CD4-positive, alpha-beta T cell treated with Interleukin-17A for 4 hours (primary cell): ENCODE measurements at places on chromosomes 2 and 18.

GRCh38 chr2:27264253-27264752 is 1.5 kb upstream of the SLC30A3 start:
- DNase-seq, result peak; percentile 19

DNA sequence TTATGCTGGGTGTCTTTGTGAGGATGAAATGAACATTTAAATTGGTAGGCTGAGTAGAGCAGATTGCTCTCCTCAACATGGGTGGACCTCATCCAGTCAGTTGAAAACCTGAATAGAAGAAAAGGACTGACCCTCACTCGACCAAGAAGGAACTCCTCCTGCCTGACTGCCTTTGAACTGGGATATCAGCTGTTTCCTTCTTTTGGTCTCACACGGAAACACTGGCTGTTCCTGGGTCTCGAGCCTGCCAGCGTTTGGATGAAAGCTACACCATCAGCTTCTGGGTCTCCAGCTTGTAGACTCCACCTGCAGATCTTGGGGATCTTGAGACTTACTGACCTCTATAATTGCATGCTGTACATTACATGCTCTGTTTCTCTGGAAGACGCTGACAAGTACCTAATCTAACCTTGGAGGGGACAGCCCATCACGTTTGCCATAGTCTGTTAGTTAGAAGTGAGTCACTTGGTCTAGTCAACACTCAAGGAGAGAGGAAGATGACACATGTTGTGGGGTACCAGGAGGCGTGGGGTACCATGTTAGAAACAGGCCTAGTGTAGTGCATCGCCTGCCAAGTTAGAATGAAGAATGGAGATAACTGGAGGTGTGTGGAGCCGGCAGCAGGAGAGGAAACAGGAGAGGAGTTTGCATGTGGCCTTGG is 267.0 kb downstream of the MREG start:
- no peak for DNase-seq

DNA sequence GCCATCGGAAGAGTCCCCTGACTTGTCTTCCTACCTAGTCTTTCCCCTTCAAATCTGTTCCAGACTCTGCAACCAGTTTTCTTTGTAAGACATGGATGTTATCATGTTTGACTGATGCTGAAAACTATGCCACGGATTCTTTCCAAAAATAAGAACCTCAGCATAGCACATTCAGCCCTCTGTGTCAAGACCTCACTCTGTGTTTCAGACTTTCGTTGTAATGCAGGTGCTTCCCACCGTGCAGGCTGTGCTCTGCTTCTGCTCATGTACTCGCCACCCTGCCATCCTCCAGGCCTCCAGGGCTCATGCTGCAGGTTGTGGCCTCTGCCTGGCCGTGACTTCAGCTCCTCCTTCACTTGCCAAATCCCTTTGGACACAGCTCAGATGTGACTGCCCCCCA is 347.0 kb upstream of the RAB12 start:
- DNase-seq, result no peak

GRCh38 chr2:160039166-160039903 is 23.1 kb downstream of the PLA2R1 start:
- no peak for DNase-seq

DNA sequence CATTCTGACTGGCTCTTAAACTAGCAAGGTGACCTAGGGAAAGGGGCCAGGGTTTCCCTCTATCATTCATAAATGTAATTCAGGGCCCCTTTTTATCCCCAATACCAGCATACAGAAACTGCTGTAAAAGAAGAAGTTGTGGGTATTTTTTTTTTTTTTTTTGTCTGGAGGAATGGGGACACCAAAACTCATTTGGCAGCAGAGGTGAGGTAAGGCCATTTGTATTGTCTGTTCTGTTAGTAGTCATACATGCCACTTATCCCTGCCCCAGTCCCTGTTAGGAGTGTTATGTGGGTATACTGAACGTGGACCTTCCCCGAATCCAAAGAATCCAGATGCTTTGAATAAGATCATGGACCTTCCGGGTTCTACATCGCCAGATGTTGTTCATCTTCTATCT is 1.7 kb downstream of the SEPTIN2 start:
- no peak for DNase-seq
